C1 segment of cervical spinal cord (tissue), 14 donors: ENCODE measurements at places on chromosomes 6 and 20.

GRCh38 chr20:235891-236290 is 8.8 kb downstream of the DEFB129 start:
- peak; percentile 2 for DNase-seq

GRCh38 chr6:2272696-2273095 is 27.3 kb upstream of the GMDS start:
- DNase-seq: no peak

DNA sequence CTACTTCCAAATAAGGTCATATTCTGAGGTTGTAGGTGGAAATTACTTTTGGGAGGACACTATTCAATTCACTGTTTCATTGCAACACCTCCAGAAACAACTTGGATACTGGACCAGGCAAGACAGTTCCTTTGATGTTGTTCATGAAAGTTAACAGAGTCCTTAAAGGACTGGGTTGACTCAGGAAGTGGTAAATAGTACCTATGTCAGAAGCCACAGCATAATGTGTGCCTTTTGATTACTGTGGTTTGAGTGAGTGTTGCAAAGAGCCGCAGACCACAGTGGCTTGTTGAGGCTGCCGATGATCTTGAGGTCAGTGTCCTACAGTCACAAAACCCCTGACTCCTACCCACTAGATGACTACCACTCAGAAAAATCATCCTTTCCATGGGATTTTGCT is 10.9 kb downstream of the IL20RA start:
- no peak for DNase-seq

GRCh38 chr20:2652724-2653555 is 508 bp downstream of the NOP56 start:
- DNase-seq: peak; percentile 41

DNA sequence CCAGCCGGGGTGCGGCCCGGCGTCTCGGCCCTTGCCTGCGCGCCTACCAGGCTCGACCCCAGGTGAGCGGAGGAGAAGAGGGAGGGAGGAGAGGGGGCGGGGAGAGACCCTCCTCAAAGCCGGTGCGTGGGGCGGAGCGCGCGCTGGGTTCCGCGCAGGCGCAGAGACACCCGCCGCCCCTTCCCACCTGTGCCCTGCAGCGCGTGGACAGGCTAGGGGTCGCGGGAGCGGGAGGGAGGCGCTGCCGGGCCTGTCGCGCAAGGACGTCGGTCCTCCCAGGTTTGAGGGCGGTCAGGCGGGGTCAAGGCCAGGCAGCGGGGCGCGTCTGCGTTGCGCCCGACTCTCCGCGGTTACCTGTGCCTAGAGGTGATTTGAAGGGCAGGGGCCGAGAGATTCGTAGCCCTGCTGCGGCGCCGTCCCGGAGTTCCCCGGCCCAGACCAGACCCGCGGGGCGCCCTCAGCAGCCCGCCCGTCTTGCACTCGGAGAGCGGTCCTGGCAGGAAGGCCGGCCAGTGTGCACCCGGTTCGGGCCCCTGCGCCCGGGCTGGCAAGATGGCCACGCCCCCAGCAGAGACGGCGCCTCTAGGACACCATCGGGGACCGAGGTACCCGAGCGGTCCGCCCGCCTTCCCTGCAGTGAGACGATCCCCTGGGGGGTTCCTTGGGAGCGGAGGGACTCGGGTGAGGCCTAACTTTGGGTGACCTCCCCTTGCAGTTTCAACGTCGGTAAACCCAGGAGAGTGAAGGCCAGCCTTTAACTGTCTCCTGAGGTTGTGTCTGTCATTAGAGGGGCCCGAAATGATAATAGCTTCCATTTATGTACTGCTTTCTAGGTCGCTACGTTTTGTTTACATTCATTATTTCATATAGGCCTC is 546 bp downstream of the C6orf136 start:
- DNase-seq: no peak

DNA sequence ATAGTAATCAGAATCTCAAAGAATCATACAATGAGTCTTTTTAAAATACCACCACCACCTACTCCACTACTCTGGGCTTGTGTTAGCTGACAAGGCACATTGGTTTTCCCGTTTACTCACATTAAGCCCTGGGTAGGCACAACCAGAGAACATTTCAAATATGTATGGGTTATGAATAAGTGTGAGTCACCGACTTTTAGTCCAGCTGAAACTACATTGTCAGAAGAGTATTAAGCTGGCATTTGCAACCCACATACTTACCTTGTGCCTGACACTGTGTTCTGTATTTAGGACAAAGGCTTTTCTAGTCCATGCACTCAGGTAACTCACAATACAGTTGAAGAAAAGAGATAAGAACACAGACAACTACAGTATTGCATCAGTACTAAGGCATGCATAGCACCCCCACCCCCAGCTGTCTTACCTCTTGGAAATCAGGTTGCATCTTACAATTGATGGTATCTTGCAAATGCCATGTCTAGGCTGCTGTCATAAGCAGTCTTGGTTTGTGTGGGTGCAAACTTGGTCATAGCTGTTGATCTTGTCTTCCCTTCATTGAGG is 40.3 kb upstream of the AHI1 start:
- DNase-seq: no peak

GRCh38 chr20:48733296-48733790 is 94.5 kb downstream of the PREX1 start:
- DNase-seq: no peak

DNA sequence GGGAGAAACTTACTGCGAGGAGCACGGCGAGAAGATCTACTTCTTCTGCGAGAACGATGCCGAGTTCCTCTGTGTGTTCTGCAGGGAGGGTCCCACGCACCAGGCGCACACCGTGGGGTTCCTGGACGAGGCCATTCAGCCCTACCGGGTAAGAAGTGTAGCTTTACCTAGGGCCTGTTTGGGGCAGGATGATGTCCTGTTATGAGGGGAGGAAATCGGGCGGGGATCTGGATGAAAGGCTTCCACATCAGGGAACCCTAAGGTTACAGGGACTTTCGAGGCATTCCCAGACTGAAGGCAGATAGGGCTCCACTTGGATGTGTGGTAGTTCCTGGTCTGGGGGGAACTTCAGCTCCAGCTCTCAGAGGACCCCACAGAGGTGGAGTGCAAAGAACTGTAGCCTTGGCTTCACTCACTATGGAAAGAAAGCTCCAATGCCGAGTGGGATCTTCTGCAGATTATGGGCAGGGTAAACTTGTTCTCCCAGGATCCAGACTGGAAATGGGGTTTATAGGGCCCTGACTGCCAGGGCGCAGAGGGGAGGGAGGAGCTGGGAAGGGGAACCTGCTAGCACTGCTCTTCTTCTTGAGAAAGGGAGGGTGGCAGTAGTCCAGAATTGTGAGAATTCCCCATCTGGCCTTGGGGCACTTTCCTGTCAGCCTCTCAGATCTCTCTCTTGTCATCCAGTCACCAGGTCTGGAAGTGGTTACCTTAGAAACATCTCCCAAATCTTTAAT is 740 bp downstream of the TRIM15 start:
- DNase-seq: no peak

DNA sequence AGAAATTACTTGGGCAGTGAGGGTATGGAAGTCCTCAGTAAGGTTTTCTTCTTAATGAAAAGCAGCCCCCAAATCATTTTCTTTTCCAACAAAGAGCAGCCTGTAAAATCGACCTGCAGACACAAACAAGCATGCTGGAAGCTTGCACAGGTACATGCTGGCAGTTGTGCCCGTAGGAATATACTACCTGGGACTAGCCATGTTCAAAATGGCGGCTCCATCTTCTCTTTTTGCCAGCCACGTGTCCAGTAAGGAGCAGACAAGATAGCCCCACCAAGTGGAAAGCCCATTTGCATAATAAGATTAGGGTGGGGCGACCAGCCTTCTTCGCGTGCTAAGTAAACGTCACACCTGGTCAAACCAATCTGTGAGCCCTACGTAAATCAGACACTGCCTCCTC is 259.4 kb upstream of the AGPAT4 start:
- no peak for DNase-seq

- no peak for DNase-seq
Measured at GRCh38 chr20:62997417-62998035, 9.2 kb downstream of the BHLHE23 start.

GRCh38 chr6:159871241-159871640 is 19.5 kb upstream of the MAS1 start:
- DNase-seq: no peak

GRCh38 chr20:47583551-47583950 is 81.9 kb downstream of the NCOA3 start:
- no peak for DNase-seq

DNA sequence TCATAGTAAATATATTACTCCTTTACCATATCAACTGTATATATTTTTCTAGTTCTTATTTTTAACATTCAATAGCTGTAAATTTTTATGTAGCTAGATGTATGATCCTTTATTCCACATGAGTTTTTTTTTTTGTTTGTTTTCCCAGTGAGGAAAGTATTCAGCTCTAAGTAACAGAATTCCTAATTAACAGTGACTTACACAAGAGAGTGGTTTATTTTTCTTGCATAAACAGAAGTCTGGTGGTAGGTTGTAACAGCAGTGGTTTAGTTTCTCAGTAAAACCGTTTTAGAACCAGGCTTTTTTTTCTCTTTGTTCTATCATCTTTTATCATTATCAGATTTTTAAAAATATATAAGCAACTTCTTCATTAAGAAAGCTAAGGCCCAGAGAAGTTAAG is 116.9 kb upstream of the FLRT3 start:
- DNase-seq: no peak

DNA sequence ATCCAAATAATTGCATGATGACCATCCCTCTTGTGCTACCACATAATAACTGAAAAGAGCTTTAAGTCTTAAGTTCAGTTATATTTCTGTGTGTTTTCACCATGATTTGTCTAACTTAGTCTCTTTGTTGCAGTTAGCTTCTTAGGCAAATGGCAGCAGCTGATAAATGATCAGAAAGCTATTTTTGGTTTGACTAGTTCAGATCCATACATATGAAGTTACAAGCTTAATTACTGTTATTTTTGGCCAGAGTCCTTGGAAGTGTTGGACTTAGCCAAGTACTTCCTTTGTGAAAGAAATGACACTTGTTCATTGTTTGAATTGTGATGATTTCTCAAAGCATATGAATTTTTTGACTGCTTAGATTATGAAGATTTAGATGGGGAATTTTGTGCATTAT is 54.2 kb downstream of the HIVEP1 start:
- DNase-seq: no peak

DNA sequence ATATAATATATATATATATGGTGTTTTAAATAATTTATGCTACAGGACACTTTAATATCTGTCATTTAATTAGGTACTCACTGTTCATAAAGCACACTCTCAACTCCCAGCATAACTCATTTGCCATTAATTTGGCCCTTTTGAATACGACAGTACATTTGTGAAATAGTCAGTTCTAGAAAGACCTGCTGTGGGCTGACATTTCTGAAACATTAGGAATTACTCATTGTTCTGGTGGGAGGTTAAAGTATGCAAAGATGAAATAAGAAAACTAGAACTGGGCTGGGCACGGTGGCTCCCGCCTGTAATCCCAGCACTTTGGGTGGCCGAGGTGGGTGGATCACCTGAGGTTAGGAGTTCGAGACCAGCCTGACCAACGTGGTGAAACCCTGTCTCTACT is 497.5 kb downstream of the UTRN start:
- DNase-seq: no peak

DNA sequence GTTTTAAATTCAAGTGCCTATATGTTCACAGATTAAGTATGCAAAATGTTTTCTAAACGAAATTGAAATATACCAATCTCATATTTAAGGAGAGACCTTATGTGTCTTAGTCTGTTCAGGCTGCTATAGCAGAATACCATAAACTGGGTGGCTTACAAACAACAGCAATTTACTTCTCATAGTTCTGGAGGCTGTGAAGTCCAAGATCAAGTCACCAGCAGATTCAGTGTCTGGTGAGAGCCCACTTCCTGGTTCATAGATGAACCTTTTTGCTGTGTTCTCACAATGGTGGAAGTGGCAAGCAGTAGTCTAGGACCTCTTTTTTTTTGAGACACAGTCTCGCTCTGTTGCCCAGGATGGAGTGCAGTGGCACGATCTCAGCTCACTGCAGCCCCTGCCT is 3.5 kb upstream of the DSTN start:
- DNase-seq: no peak

DNA sequence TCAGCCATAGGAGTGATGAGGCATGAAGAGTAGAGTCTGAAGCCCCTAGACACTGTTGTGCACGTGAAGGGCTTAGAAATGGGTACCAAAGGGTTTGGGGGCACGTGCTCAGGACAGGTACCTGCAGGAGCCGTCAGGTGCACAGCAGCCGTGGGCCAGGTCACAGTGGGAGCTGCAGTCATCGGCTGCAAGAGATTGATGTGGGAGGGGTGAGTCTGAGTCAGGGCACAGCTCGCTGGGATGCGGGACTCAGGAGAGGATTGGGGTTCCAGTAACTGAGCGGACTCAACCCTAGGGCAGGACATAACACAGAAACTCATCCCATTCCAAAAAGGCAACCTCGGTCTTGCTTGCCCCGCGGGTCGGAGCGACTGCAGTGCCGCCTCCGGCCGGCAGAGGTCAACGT is 1.1 kb downstream of the DLK2 start:
- DNase-seq: no peak

DNA sequence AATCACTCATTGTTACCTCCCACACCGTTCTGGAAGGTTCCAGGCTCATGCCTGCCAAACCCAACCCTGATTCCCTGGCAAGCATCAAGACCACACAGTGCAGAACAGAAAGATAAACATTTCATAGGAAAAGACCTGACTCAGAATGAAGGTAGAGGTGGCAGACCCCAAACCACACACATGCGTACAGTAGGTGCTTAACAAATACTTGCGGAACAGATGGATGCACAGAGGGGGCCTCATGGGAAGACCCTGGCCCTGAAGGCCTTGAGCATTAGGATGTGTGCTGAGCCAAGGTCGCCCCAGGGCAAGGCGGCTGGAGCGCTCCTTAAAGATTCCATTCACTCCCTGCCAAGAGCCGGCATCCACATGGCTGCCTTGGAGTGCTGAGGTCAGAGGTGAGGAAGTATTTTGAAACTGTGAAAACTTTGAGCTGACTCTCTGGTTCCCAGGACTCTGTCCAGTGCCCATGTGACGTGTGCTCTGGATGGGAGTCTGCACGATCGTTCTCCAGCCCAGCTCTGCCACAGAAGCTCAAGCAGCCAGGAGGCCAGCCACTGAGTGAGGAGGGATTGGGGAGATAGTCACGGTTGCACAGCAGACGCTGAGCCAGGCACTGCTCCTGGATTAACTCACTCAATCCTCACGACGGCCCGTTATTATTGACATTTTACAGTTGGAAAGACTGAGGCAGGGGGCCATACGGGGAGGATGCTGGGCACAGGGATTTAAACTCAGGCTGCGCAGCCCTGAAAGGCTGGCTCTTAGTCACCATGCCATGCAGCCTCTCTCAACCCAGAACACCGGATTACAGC is 65.5 kb upstream of the AFDN start:
- DNase-seq: peak; percentile 14

GRCh38 chr6:28693751-28694443 is 168.2 kb downstream of the GPX5 start:
- DNase-seq: no peak

GRCh38 chr6:69895396-69895795 is 29.0 kb downstream of the COL19A1 start:
- DNase-seq: no peak

DNA sequence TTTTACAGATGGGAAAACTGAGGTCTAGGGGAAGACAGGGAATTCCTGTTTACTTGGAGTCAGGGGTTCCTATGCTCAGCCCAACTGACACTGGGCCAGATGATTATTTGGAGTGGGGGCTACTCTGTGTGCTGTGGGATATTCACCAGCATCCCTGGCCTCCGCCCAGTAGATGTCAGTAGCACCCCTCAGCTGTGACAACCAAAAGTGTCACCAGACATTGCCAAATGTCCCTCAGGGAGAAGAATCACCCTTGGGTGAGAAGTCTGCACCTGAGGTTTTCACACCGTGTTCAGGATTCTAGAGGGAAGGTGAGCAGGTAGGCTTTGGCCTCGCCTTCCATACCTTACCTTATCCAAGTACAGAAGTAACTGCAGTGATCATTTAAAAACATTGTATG is 27.6 kb downstream of the CDH26 start:
- no peak for DNase-seq
